NCI-H1105 treated with DMSO at 0.1 percent for 48 hours (cell line): ENCODE measurements at places on chromosomes 5 and 9.

DNA sequence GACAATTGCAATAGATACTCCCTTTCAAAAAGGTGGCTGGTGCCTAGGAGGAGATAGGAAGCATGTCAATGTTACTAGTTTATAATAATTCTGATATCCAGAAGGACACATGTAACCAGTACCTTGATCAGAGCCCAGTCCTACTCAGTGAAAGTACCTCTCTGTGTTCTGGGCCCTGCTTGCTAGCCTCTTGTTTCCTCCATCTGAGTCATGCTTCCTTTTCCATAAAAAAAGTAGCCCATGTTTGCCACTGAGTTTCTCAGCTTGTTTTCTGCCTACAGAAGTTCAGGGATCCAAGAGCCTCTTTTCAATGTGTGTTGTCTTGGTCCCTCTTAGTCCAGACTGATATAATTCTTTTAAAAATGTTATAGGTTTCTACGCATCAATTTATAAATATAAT lies 149.0 kb downstream of the SSBP2 start:
- no peak for DNase-seq

- DNase-seq, result no peak
Observed at GRCh38 chr5:134083517-134083916, 31.0 kb upstream of the TCF7 start.

- no peak for DNase-seq
Observed at GRCh38 chr5:170152767-170153166, 47.1 kb downstream of the FOXI1 start.

DNA sequence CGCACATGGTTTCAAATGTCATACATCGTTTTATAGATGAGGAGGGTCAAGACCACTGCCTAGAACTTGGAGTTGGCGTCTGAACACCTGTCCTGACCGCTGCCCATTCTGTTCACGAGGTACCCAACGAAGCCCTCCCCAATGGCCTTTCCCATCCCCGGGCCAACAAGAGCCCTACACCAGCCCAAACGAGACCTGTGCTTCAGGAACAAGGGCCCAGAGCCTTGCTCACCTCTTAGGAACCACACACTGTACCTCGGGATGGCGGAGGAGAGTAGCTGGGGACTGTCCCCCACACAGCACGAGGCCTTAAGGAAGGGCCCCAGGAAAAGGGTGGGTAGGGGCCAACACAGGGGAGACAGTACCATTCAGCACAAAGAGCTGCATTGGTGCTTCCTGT lies 3.0 kb downstream of the SURF6 start:
- DNase-seq, result no peak

DNA sequence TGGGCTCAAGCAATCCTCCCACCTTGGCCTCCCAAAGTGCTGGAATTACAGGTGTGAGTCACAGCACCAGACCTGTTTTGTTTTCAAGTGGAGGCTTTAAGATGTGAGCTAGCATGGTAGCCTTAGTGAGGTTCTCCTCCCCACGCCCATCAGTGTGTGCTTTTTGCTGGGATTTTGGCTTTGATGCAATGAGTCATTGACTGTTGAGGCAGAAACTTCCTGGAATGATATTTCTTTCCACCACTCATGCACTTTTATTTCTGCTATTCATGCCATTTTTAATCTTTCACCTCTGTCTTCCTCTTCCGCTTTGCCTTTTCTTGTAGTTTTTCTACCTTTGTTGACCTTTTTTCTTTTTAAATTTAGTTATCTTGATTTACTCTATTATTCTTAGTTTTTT lies 4.2 kb upstream of the NFIL3 start:
- DNase-seq, result no peak

- no peak for DNase-seq
Observed at GRCh38 chr5:152164860-152165259, 240.2 kb upstream of the GLRA1 start.

DNA sequence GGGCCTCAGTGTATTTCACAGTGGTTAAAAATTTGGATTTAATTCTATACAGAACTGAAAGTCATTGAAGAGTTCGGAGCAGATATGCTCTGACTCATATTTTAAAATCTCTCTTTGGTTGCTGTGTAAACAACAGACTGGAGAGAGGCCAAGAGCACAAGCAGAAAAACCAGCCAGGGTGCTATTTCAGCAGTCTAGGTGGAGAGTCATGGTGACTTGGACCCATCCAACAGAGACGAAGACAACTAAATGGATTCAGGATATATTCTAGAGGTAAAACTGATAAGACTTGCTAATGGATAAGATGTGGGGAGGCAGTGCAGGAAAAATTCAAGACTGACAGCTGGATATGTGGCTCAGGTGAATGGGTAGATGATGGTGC lies 168.9 kb downstream of the MAPKAP1 start:
- peak; percentile 88 for DNase-seq

- peak; percentile 60 for DNase-seq
Observed at GRCh38 chr5:135944967-135945560, 9.7 kb downstream of the LECT2 start.

DNA sequence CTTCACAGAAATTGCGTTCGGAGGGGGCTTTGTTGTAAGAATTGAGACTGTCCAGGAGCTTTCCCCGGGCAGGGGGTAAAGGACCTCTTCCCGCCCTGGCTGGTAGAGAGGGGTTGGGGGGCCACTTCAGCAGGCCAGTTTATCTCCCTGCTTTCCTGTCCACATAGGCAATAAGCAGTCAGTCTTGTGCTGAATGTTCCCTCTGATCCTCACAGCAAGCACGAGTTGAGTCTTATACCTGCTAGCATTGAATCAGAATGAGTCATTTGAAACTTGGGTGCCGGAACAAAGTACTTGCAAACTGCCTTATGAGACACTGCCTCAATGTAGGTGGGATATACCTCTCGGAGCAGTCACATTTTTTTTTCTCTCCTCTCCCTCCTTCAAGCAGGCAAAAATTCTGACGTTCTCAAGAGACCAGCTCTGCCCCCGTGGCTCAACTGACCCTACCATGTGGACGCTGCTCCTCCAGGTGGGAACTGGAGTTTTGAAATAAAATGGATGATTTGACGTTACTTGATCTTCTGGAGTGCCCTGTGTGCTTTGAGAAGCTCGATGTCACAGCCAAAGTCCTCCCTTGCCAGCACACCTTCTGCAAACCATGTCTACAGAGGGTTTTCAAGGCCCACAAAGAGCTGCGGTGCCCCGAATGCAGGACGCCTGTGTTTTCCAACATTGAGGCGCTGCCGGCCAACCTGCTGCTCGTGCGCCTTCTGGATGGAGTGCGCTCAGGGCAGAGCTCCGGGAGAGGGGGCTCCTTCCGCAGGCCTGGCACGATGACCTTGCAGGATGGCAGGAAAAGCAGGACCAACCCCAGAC lies 1.3 kb downstream of the SH3RF2 start:
- DNase-seq, result no peak

DNA sequence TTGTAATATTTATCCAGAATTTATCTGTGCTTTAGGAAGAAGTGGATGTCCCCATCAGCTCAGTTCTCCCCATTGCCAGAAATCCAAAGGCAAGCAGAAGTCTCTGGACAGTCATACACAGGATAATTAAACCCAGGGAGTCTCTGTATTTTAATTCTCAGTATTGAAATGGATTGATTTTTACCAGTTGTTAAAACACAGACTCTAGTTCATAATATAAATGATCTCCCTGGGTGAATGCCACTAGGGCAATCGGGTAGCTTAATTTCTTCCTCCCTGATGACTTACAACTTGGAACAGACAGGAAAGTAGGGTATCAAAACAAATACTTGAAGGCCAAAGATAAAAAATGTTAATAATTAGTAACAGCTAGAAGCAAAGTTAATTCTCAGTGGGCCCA lies 66.5 kb upstream of the DAP start:
- no peak for DNase-seq

GRCh38 chr9:125637241-125637640 lies 69.8 kb downstream of the MAPKAP1 start:
- DNase-seq, result no peak

DNA sequence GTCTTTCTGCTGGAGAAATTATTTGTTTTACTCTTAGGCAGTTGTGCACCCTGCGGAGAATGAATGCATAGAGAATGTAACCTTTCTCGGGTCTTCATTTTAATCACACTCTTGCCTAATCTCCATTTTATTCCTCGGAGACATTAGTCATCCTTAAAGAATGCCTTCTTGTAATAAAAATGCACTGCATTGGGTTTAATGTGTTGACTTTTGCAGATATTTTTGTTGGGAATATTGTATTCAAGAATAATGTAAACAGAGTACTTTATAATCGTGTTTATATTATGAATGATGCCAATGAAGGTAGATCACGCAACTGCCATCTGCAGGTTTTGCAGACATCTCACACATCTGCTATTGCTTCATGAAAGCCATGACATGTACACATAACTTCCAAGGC lies 1093.9 kb upstream of the CDH6 start:
- no peak for DNase-seq

- no peak for DNase-seq
Observed at GRCh38 chr5:82812575-82812974, 264.6 kb downstream of the TMEM167A start.

DNA sequence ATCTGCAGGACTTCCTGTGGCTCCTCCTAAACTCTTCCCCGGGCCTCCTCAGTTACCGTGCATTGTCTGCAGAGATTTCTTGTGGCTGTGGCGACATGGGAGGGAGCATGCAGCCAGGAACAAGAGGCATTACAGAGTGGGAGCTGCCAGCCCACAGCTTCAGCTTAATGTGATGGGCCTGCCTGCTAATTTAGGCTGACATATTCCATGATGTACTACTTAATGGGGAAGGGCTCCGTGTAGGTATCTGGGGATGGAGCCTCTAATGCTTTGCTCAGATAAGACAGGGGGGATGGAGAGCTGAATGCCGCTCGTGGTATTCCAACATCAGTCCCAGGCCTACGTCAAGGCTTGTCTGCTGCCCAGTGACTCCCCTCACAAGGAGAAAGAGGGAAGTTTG lies 137.6 kb upstream of the GPR151 start:
- no peak for DNase-seq

GRCh38 chr5:139696894-139697658 lies 48.9 kb downstream of the CXXC5 start:
- no peak for DNase-seq

- DNase-seq, result no peak
Observed at GRCh38 chr5:89315286-89316100, 432.5 kb upstream of the MEF2C start.

- no peak for DNase-seq
Observed at GRCh38 chr5:132871459-132872284, 1.8 kb upstream of the LEAP2 start.

DNA sequence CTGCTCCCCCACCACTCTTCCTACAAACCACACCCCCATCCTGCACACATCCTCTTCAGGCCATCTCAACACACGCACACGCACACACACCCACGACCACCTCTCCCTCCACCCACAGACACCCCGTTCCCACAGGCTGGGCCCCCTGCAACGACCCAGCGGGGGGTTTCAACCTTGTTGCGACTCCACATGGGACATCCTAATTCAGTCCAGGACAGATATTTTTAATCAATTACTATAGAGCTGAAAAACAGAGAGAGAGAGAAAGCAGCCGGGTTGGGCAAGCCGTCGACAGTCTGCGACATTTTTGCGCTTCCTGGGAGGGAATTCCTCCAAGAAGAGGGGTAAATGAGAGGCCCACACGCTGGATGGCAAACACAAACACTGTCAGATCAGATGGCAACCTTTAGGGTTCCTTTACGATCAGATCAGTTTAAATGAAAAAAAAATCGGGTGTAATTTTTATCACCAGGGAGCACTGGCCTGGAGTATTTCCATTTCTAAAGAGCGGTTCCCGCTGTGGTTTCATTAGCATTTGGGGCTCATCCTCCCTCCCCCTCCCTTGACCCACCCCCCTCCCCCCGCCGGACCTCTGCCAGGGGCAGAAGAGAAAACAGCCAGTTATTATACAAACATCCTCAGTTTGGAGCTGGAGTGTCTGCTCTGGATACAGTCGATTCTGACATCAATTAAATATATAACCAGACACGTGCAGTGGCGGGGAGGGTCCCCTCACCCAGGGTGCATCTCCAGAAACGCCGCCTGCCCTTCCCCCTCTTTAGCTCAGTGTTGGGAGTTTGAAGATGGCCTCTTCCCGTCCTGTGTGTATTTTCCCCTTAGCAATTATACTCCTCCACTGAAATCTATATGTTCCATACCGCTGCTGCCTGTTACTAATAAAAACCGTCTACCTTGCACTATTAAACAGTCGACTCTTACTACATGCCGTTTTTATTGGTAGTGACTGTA lies 2.3 kb upstream of the IRX2 start:
- DNase-seq, result peak; percentile 47
